ENCODE measurements at places on chromosomes 11 and 22.

GRCh38 chr11:10488121-10488933 lies 33.3 kb downstream of the AMPD3 start:
- peak; percentile 71 for DNase-seq

DNA sequence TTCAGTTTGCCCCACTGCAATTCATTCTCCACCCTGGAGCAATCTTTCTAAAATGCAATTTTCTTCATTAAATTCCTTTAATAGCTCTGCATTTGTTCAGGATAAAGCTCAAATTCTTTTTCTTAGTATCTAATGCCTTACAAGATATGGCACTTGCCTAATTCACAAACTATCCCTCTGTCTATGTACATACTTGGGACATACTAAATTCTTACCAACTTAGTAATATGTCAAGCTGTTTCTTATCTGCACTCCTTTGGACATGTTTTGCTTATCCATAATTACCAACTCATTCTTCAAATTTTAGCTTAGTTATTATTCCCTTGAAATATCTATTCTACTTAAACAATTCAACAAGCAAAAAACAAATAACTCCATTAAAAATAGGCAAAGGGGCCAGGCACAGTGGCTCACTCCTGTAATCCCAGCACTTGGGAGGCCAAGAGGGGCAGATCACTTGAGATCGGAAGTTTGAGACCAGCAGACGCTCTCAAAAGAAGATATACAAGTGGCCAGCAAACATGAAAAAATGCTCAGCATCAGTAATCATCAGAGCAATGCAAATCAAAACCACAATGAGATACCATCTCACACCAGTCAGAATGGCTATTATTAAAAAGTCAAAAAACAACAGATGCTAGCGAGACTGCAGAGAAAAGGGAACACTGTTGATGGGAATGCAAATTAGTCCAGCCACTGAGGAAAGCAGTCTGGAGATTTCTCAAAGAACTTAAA lies 96.9 kb downstream of the FAM76B start:
- no peak for DNase-seq

DNA sequence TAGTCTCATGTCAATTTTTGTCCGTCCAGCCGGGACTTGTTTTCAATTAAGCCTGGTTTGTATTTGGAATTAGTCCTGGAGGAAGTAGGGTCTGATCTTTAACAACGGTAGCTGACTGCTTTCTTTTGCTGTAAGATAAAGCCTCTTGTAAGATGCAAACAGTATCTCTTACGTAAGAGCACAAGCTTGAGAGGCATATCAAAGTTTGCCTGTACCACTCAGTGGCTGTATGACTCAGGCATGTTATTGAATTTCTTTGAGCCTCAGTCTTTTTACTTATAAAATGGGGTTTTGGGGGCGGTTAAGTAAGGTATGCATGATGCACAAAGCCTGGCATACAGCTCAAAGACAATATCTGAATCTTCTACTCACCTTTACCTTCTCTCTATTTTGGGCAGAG lies 198.4 kb upstream of the NARS2 start:
- DNase-seq: no peak

DNA sequence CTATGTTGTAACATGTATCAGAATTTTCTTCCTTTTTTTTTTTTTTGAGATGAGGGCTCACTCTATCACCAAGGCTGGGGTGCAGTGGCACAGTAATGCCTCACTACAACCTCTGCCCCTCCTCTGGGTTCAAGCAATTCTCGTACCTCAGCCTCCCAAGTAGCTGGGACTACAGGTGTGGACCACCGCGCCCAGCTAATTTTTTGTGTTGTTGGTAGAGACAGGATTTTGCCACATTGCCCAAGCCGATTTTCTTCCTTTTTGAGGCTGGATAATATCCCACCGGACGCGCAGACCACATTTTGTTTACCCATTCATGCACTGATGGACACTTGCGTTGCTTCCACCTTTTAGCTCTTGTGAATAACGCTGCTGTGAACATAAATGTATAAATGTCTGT lies 97.0 kb downstream of the BRD1 start:
- no peak for DNase-seq

DNA sequence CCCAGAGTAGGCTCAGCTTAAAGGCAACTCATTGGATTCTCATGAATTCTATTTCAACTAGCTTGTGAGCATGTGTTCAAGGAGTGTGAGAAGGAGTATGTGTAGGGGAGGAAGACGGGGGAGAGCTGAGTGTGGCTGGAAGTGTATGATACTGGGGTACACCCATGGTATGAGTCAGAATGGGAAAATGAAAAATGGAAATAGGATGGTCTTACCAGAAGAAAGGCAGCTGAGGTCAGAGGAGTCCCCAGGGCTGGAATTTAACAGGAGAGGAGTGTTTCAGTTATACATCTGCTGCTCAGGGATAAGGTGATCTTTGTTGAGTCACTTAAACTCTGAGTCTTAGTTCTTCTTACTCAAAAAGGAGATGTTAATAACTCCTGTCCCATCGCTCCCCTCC lies 6.7 kb upstream of the ADAMTS15 start:
- no peak for DNase-seq

- DNase-seq: peak; percentile 77
These were observed 31.4 kb downstream of the CREB3L1 start for GRCh38 chr11:46308631-46309419.

DNA sequence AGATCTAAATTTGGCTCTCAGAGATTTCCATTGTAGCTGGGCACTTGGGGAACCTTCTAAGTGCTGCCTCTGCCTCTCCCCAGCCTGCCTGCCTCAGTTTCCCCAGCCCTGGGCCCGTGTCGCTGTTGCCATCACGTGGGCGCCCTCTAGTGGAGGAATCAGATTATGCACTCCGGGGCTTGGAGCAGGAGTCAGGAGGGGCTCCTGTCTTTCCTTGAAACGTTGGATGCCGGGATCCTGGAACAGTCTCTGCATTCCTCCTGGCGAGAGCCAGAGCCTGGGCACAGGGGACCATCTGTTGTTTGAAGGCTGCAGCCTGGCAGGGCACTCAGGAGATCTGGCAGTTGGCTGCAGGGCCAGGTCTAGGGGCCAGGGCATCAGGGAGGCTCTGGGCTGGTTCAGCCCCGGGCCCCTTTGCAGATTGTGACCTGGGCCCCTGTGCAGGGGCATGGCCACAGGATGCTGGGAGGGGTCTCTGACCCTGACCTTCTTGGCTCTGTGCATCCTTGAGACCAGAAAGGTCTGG lies 71.6 kb downstream of the LRP5 start:
- DNase-seq: peak; percentile 72

DNA sequence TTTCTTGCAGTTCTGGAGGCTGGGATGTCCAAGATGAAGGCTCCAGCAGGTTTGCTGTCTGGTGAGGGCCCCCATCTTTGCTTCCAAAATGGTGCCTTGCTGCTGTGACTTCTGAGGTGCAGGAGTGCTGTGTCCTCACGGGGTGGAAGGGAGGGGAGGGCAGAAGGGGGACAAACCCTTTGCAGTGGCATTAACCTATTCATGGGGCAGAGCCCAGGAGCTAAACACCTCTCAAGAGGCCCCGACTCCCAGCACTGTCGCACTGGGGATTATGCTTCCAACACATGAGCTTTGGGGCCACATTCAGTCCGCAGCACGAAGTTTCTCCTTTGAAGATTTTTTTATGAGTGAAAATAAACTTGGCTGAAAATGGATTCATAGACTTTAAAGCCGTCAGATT lies 25.5 kb upstream of the OSBPL5 start:
- no peak for DNase-seq

- DNase-seq: no peak
These were observed 198.3 kb downstream of the GRIK4 start for GRCh38 chr11:120709808-120710207.

DNA sequence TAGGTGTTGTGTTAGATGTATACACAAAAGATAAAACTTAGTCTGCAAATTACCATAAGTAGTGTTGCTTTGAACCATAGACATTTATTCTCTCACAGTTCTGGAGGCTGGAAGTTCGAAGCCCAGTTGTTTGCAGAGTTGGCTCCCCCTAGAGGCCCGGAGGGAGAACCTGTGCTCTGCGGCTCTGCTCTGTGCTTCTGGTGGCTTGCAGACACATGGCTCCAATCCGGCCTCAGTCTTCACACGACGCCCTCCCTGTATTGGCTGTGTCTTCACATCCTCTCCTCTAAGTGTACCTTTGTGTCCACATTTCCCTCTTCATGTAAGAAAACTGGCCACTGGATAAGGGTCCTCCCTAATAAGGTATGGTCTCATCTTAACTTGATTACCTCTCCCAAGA lies 128.4 kb downstream of the OPCML start:
- no peak for DNase-seq

DNA sequence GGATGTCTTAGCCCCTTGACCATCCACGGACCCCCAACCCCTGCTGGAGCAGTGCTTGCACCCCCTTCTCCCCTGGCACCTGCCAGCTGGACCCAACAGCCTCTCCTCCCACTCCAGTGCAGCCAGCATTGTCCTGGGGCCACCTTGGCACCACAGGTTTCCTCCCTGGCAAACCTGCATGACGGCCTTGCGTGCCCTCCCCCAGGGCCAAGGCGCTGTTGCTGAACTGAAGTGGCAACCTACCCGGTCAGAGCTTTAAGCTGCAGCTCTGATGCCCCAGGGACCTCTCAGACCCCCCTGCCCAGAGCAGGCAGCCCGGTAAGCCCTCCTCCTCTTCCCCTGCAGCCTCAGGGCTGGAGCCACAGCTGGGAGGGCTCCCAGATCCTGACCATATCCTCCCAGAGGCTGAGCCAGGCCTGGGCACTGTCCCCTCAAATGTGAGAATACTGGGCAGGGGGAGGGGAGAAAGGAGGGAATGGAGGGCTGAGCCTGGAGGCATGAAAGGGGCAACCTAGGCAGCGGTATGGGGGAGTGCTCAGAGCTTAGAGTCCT lies 1.8 kb upstream of the LRRC75B start:
- DNase-seq: no peak

DNA sequence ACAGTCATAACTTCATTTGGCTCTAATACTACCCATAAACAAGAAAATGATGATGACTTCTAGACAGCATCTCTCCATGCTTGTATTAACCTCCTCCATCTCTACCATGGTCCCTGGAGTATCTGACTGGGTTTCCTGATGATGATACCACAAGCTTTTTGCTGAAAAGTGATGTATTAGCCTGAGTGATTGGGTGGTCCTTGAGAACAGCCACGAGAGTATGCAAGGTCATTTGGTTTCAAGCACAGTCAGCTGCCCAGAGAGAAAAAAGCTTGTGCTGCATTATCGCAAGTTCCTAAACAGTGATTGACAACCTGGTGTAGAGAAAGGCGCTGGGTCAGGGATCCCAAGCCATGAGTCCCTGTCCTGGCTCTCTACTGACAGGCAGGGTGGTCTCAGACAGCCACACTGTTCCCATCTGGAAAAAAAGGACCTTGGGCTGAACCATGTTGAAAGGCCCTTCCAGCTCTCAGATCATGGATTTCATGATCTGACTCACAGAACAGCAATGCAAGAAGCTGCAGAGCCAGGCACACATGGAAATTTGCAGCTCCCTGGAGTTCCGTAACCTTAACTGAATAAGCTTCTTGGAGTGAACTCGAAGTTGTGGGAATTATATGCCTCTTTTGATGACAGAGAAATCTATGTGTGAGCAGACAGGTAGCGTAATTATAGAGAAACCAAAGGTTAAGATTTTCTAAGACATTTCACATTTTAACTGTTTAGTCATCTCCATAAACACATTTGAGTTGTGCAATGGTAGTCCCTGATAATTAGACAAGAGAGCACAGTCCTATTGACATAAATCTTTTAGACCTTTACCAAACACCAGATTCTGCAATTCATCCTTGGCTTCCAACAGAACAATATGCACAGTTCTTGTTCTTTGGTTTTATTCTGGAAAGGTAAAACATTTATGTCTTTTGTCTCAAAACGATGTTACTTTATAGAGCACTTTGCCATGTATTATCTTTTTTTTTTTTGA lies 54.1 kb upstream of the UBASH3B start:
- no peak for DNase-seq

GRCh38 chr11:17779861-17780594 lies 45.4 kb downstream of the KCNC1 start:
- no peak for DNase-seq

- DNase-seq: no peak
These were observed 37.0 kb downstream of the MUC2 start for GRCh38 chr11:1111545-1112212.

DNA sequence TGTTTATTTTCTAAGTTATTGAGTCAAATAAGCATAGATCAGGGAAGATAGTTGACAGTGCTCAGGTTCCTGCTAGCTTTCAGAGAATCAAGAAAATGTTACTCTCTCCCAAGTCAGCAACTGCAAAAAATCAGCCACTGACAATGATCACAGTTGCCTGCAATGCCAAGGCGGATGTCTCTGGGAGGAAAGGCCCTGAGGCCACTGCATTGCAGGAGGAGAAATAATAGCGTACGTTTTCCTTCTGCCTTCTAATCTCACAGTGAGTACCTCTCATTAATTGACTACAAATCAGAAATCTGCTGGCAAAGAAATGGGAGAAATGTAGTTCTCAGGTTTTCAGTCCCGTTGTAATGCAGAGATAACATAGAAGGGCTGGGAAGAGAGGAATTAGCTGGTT lies 54.0 kb upstream of the SPON1 start:
- DNase-seq: no peak

- DNase-seq: no peak
These were observed 21.5 kb downstream of the SHANK3 start for GRCh38 chr22:50694099-50694605.

GRCh38 chr11:26201411-26201810 lies 130.5 kb upstream of the ANO3 start:
- DNase-seq: no peak

- DNase-seq: no peak
These were observed 91.1 kb downstream of the ETS1 start for GRCh38 chr11:128496249-128496648.

- DNase-seq: no peak
These were observed 17.1 kb upstream of the TH start for GRCh38 chr11:2188745-2189144.

- no peak for DNase-seq
These were observed 105.5 kb downstream of the FAT3 start for GRCh38 chr11:92330114-92330513.

DNA sequence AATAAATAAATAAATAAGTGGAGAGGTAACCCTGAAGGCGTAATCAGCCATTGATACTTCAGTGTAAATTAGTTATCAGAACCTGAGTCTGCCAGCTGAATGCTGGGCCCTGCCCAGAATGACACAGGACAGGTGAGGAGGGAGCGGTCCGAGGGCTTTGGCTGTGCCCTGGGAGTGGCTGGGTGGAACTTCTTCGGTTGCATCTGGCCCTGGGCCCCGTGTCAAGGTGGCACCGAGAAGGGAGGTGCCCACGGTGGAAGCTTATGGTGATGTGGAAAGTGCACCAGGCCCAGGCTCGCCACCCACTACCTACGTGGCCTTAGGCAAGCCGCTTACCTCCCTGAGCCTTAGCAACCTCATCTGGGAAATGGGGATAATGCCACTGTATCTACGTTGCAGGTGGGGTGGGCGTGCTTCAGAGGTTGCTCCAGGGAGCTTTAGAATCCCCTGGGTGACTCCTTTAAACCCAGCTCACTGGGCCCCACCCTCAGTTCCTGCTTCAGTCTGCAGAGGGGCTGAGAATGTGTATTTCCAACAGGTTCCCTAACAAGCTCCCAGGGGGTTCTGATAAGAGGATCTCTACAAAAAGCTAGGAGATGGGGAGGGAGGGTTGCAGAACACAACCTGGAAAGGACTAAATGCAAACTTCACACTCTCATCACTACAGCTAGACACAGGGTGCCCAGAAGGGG lies 38.8 kb downstream of the TXN2 start:
- no peak for DNase-seq

All from ureter (tissue), 1 donor.